ENCODE measurements at places on chromosomes 1 and 21. TPM values are rescaled to one million over a fixed set of nuclear protein-coding genes. Genes with fewer than 3 reads are reported as not detected.

Gene TMEM54
- 12.2 TPM for polyA plus RNA-seq

Gene SLC1A7
- 0.35 TPM for polyA plus RNA-seq

Gene RNU1-3
- polyA plus RNA-seq: not detected

Gene UTS2
- not detected for polyA plus RNA-seq

Data from muscle of leg (tissue), 16 donors.